ENCODE measurements at places on chromosomes 6 and 20.

- no peak for ATAC-seq
Measured at GRCh38 chr6:168049706-168050224, 29.2 kb downstream of the FRMD1 start.

GRCh38 chr20:19269737-19270340 lies 57.4 kb downstream of the SLC24A3 start:
- no peak for ATAC-seq

GRCh38 chr6:153312634-153313033 lies 181.6 kb upstream of the RGS17 start:
- ATAC-seq, result no peak

- ATAC-seq, result no peak
Measured at GRCh38 chr20:10550204-10551118, 115.4 kb downstream of the SLX4IP start.

- ATAC-seq, result no peak
Measured at GRCh38 chr20:58076405-58076804, 152.0 kb downstream of the ANKRD60 start.

GRCh38 chr6:160252073-160252813 lies 6.4 kb downstream of the SLC22A2 start:
- ATAC-seq, result no peak

GRCh38 chr20:58646257-58646656 lies 4.8 kb upstream of the STX16 start:
- no peak for ATAC-seq

DNA sequence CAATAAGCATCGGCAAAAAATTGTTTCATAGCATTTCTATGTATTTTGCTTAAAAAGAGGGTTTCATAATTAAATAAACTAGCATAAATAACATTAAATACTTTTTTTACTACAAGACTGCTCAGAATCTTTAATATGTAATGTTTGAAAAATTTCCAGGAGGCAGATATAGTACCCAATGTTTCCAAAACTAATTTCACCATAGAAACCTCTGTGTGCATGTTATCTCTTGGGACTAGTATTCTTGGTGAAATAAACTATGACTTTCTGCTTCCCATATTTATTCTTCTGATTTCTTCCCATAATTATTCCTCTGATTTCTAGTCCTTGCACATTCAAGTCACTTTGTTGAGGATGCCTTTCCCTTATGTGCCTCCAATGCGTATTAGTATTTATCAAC lies 94.5 kb downstream of the PTPRK start:
- no peak for ATAC-seq

DNA sequence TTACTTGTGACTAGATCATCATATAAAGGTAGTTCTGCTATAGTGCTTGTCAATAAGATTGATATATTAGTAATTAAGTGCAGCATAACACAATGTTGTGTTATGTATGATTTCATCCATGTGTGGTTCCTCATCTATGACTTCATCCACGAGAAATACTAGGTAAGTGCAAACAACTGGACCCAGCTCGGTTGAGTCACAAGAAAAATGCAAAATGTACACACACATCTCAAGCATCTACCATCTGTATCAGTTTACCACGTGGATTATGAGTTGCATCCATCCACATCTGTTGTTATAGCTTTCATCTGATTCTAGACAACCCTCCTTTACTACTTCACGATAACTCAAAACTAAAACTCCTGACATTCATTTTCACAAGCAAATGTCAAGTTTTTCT lies 517.0 kb upstream of the CITED2 start:
- no peak for ATAC-seq

DNA sequence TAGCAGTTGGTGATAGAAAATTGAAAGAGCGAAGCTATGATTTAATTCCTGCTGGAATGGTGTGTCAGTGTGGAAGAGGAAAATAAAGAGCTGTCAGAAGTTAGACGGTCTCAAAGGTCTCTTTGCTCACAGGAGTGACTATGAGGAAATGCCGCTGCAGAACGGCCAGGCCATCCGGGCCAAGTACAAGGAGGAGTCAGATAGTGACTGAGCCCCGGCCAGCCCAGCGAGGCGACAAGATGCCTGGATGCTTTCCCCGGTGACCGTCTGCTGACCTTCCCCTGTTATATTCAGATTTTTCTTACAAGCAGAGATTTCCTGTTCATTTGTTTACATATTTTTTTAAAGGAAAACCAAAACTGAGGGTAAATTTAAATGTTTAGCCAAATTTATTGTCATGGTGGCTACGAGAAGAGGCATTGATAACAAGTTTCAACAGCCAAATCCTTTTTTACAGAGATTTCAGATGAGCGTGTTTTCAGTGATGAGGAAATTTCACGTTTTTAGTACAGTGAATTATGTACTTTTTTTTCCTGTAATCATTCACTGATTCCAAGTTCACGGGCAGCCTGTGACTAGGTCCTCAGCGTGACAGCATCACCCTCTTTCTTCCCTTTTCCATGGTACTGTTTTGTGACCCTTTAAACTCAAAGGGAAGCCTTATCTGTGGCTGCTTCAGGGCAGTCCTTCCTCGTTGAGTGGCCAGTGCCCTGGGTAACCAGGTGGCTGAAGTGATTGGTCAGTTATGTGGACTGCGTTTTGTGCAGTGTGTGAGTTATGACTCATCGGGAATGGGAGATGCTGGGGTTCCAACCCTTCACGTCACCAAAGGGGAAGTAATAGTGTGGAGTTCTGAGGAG lies 12.6 kb downstream of the DYNLT1 start:
- ATAC-seq, result peak; percentile 81

DNA sequence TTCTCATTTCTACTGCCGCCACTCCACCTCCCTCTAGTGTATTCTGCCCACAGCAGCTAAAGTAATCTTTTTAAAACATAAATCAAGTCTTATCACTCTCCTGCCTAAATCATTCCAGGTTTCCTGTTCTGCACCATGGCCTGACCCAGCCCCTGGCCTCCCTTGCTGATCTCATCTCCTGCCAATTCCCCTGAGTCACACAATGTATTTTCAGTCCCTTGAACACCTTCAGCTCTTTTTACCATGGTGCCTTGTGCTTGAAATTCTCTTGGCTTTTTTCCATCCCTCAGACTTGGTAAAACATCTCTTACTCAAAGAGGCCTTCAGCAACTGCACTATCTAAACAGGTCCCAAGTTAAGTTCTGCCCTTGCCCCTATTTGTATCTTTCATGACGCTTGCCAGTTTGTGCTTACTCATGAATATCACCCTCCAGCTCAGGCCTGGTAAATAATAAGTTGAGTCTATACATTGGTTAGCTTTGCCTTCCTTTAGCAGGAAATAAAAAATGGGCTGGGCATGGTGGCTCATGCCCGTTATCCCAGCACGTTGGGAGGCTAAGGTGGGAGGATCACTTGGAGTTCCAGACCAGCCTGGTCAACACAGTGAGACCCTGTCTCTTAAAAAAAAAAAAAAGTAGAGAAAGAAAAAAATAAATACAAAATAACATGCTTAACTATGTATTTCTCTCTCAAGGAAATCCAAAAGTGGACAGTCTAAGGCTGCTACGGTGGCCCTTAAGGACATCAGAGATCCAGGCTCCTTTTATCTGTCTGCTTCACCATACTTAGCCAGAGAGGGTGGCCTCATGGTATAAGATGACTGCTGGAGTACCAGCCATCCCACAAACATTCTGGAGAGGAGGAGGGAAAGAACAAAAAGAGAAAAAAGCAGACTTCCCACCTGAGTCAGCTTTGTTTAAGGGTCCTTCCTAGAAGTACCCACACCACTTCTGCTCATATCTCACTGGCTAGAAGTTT lies 62.2 kb downstream of the ARFGEF2 start:
- peak; percentile 22 for ATAC-seq

DNA sequence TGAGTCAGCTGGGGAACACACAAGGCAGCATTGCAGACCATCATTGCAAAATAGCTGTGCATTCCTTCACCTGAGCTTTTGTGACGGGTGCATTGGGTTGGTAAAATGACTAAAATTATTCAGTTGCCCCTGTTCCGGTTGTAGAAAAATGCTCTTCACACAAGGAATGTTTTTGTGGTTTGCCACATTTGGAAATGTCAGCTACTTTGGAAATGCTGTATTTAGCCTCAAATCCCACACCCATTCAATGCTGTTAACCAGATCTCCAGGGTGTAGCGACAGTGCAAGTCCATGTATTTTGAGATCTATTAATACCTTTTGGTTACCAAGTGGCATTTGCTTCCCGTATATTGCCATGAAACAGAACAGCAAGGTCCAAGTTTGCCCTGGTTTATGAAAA lies 201.2 kb downstream of the FOXA2 start:
- ATAC-seq, result no peak

GRCh38 chr20:37294262-37294981 lies 5.0 kb downstream of the MANBAL start:
- ATAC-seq, result no peak

DNA sequence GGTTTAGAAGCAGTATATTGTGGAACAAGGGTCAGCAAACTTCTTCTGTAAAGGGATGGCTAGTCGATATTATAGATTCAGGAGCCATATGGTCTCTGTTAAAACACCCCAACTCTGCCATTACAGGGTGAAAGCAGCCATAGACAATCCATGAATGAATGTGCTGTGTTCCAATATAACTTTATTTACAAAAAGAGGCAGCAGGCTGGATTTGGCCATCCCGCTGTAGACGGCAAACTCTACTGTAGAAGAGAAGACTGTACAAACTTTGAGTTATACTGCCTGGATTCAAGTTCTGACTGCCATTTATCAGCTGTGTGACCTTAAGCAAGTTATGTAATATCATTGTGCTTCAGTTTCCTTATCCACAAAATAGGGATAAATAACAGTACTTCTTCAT lies 33.7 kb upstream of the SNX9 start:
- ATAC-seq, result no peak

DNA sequence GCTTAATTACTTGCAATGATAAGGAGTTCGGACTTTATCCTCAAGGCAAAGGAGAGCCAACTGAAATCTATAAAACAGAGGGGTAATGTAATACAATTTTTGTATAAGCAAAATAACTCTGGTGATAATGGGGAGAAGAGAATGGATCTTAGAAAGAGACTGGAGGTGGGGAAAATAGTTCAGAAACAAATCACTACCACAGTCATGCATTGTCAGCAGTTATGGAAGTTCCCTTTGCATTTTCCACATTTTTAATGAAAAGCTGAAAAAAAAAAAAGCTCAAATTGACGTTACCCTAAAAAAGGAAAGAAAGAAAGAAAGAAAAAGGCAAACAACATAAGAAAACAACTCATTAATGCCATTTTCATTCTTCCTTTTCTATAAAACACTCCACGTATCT lies 337.6 kb upstream of the HSF2 start:
- no peak for ATAC-seq

DNA sequence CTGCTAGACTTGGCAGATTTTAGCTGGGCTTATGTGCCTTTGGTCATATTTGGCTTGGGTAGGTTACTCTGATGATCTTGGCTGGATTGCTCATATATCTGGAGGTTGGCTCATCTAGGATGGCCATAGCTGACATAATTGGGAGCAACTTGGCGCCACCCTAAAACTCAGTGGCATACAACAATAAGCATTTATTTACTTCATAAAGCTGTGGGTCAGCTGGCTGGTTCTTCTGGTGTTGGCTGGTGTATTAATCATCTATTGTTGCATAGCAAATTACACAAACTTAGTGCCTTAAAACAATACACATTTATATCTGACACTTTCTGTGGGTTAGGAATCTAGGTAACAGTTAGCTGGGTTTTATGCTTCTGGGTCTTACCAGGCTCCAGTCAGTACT lies 297.3 kb upstream of the JAG1 start:
- ATAC-seq, result no peak

DNA sequence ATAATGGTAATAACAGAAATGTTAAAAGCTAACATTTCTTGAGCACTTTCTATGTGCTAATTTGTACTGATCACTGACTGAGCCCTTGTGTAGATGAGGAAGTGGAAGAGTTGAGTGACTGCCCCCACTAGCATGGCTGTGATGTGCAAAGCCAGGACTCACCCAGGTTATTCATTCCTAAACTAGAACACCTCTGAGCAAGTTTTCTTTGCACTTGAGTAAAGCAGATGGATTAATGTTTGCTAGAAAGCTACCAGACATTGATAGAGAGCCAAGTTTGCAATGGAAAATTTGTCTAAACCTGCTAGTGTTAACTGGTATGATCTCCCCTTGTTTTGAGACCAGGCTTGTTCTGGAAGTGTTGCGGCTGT lies 467.4 kb upstream of the PLCB4 start:
- ATAC-seq, result no peak

- ATAC-seq, result no peak
Measured at GRCh38 chr20:58555078-58555765, 40.0 kb upstream of the APCDD1L start.

DNA sequence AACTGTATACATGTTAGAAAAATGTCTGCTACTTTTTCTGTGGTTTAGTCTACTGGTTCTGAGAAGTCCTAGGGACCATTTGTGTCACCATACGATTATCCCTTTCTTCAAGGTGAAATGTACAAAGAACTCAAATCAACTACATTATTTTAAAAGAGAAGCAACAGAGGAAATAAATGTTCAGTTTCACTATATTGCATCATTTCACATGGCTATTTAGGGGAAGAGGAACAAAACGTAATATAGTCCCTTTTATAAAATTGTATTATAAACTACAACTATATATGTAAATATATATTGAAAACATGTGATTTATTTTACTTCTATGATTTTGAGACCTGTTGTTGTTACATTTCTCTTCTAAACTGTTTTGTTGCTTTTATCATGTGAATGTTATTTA lies 1308.0 kb downstream of the EPHA7 start:
- no peak for ATAC-seq

DNA sequence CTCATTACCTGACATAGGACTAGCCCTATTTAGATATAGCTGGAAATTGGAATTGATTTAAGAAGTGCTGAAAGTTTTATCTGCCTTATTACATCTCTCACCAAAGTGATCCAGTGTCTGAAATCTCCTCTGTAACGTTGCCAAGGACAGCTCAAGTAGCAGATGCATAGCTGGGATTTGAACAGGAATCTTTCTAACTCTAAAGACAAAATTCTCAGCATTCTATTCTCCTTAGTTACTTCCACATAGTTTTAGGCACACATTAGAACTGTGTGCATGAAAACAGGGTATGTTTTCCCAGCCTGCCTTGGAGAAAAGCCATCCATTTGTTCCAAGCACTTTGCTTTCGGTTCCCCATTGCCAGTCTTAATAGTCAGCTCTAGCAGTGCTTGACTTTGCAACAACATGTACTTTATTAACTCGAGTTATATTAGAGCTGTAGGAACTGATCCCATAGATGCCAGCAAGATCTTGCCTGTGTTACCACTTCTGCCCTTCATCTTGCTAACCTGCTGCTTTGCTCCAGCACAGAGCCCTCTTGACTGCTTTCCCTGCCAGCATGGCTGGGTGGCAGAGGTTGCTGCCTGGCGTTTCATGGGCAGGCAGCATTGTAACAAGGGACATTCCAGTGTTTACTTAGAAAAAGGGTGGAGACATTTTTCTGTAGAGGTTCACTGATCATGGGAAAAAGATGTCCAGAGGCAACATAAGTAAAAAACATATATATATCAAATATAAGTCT lies 56.1 kb upstream of the STMND1 start:
- ATAC-seq, result no peak

DNA sequence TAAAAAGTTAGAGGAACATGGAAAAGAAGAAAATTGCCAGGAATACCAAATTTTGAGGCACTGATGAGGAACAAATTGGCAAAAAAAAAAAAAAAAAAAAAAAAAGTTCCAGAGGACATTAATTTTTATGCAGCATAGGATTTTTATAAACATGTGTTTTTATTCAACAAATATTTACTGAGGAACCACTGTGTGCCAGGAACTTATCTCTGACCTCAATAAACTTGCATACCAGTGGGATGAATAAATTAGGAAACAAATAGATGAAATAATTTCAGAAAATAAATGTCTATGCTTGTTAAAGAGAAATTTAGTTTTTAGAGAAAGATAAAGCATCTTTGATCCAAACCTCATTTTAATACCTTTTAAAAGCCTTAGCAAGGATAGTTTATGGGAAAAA lies 175.1 kb downstream of the PDE10A start:
- ATAC-seq, result no peak

- ATAC-seq, result no peak
Measured at GRCh38 chr6:12886961-12887775, 170.6 kb downstream of the PHACTR1 start.

All from gastroesophageal sphincter (tissue), 4 donors.